ENCODE measurements at places on chromosomes 7 and 10. TPM values are rescaled to one million over a fixed set of nuclear protein-coding genes. Genes with fewer than 3 reads are reported as not detected.

DNA sequence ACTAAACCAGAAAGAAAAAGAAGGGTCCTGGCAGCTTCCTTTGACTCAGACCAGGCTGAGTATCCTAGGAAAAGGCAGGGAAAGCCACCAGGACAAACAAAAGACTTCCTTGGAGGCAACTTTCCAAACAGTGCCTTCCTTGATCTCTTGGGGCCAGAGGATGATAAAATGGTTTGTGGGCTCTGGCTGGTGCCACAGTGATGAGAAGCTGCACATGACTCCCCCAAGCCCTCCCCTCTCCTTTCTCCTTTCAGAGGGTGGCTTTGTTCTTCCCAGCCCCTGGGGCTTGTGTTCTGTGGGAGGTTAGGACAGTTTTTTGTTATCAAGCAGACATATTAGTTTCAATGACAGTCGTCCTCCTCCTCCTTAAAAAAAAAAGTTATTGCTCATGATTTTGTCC is 183.2 kb downstream of the SEM1 start:
- DNase-seq = no peak

GRCh38 chr10:125113691-125114371 is 46.5 kb downstream of the CTBP2 start:
- no peak for DNase-seq

DNA sequence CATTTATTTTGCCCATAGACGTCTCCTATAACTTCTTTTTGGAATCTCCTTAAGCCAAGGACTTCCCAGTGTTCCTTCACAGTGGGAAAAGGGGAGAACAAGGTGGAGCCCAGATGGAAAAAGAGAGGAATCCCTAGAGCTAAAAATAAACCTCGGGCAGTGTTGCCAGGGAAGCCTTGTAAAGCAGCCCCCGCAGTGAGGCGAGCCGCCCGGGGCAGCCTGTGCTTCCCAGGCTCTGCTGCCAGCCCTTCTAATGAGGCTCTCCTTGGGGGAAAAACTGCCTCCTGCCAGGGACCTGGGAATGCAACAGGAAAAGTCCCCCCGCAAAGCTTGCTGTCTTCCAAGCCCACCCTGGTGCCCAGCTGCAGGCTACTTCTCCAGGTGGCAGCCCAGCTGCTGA is 71.7 kb downstream of the SH3PXD2A start:
- DNase-seq = no peak

- no peak for DNase-seq
Measured at GRCh38 chr10:22795546-22795945, 81.2 kb upstream of the PIP4K2A start.

The SEMA3E gene
- total RNA-seq = not detected

GRCh38 chr10:2772816-2773631 is 294.3 kb upstream of the PFKP start:
- no peak for DNase-seq

The SORCS3 gene
- not detected for total RNA-seq

- no peak for DNase-seq
Measured at GRCh38 chr10:131177431-131178327, 133.8 kb downstream of the TCERG1L start.

- DNase-seq = no peak
Measured at GRCh38 chr10:103476046-103476768, 2.8 kb downstream of the CALHM3 start.

The DEPP1 gene
- 0.12 TPM for total RNA-seq

GRCh38 chr10:4051011-4051640 is 266.1 kb upstream of the KLF6 start:
- DNase-seq = no peak

The SOSTDC1 gene
- not detected for total RNA-seq

- DNase-seq = no peak
Measured at GRCh38 chr10:111247781-111248389, 171.1 kb downstream of the ADRA2A start.

The CCL26 gene
- total RNA-seq = not detected

DNA sequence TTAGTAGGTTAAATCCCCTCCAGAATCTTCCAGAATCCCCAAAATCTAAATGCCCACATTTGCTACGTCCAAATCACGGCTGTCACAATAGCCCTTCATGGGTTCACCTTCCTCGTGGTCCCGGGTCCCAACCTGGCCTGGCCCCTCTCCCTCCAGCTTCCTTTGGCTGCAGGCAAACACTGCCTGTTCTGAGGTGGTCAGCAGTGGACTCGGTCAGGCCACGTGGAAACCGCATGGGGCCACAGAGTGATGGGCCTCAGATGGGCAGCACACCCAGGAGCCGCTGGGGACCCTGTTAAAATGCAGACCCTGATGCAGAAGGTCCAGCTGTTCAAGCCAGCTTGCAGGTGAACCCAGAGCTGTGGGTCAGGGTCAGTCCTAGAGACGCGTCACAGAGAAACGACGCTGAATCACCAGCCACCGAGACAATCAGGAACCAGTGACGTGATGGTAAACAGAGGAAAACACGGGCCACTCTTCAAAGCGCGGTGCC is 588.6 kb downstream of the DNAJB6 start:
- DNase-seq = no peak

DNA sequence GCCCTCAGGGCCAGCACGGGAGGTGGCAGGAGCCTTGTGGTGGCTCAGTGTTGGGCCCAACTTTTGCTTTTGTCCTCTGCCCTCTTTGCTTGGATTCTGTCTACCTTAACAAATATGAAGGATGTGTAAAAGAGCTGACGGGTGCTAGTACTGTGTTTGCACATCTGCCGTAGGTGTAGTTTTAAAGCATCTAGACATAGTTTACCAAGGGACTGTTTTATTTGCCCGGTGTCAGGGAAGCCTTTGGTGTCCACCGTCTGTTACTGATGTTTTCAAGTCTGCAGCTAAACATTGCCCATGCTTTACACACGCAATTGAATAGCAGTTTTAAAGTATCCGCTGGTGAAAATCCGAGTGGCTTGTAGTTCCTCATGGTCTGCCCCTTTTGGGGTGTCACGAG is 87.8 kb downstream of the DYNC2I1 start:
- DNase-seq = no peak

GRCh38 chr7:88490874-88491273 is 184.2 kb upstream of the STEAP4 start:
- DNase-seq = no peak

- no peak for DNase-seq
Measured at GRCh38 chr10:107727767-107728317, 563.3 kb upstream of the SORCS1 start.

Data from activated naive CD8-positive, alpha-beta T cell treated with anti-CD3 and anti-CD28 coated beads for 36 hours (primary cell).